Substantia nigra (tissue), 51 donors: ENCODE measurements at places on chromosomes 3 and 15.

GRCh38 chr3:196288141-196288460, 575 bp upstream of the PCYT1A start:
- DNase-seq: no peak

DNA sequence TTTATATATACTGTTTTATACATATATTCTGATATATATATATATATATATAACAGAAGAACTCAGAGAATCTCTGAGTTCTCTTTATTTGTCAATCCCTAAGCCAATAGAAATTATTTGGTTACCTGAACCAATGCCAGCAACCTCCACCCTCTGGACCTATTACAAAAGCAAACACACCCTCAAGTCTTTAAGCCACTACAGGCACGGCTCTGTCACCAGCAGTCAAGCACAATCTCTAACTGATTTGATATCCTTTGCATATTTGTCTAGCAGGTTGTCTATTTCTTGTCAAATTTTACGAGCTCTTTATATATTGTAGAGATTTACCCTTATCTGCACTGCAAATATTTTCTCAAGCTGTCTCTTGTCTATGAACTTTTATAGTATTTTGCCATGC, 66.6 kb upstream of the TOPAZ1 start:
- no peak for DNase-seq

DNA sequence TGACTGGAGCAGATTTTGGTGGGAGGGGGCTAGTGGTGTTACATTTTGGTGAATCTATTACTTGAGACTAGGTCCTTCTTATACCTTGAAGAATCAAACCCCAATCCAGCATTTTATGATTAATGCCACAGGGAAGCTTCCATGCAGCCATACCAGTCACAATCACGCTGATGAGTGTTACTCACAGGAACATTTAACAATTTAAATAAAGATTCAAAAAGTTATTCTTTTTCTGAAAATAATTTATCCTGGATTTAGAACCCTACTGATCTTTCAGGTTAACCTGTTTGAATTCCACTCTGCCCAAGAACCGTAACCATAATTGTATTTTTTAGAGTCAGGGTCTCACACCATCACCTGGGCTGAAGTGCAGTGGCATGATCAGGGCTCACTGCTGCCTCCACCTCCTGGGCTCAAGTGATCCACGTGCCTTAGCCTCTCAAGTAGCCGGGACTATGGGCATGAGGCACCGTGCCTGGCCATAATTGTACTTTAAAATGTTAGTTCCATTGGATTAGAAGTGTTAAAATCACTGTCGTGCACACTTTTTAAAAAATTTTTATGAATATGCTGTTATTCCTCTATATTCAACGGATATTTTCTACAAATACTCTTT, 929 bp upstream of the MTMR10 start:
- DNase-seq: no peak

DNA sequence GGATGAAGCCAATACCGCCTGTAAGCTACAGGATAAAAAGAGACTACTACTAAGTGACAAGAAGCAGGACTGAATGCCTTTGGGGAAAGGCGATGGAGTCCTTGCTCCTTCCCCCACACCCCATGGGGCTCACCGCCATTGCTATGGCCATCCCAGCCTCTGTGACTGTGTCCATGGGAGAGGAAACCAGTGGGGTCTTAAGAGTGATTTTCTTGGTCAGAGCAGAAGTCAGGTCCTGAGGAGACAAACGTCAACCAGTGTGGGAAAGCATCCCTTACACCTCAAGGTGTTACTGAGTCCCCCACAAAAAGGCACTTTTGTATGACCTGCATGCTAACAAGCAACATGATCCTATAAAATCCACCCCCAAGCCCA, 913 bp downstream of the IMPDH2 start:
- no peak for DNase-seq
